Right lung (tissue), 10 donors: ENCODE measurements at places on chromosomes 5 and 9. TPM values are rescaled to one million over a fixed set of nuclear protein-coding genes. Genes with fewer than 3 reads are reported as not detected.

- DNase-seq = no peak
Observed at GRCh38 chr5:104494083-104494482, 931.5 kb upstream of the NUDT12 start.

The C9orf50 gene
- polyA plus RNA-seq = 0.52 TPM

The TAF11L10 gene
- not detected for polyA plus RNA-seq

The ARSK gene
- polyA plus RNA-seq = 18.8 TPM

DNA sequence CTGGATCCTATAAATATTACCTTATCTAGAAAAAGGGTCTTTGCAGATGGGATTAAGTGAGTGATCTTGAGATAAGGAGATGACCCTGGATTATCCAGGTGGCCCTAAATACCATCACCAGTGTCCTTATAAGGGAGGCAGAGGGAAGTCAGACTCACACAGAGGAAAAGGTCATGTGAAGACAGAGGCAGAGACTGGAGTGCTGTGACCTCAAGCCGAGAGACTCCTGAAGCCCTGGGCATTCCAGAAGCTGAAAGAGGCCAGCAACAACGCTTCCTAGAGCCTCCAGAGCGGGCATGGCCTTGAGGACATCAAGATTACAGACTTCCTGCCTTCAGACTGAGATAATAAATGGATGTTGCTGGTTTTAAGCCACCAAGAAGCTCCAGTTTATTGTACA lies 118.8 kb downstream of the ATPSCKMT start:
- DNase-seq = no peak

DNA sequence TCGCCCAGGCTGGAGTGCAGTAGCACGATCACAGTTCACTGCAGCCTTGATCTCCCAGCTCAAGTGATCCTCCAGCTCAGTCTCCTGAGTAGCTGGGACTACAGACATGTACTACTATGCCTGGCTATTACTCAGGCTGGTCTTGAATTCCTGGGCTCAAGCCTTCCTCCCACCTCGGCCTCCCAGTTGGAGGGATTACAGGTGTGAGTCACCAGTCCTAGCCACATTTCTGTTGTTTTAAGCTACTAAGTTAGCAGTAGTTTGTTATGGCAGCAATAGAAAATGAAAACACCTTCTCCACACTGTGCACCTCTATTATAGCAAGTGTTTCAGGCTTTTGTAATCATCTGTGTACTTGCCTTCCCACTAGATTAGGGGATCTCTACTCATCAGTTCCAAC lies 588.9 kb upstream of the TLE4 start:
- DNase-seq = no peak

The OTULINL gene
- 8.5 TPM for polyA plus RNA-seq

- DNase-seq = no peak
Observed at GRCh38 chr5:159982421-159983173, 26.3 kb upstream of the TTC1 start.

The NKD2 gene
- 12.0 TPM for polyA plus RNA-seq

GRCh38 chr9:93138171-93138764 lies 4.2 kb upstream of the NINJ1 start:
- DNase-seq = no peak

- DNase-seq = no peak
Observed at GRCh38 chr5:144048259-144048856, 122.1 kb downstream of the YIPF5 start.

The TXN gene
- polyA plus RNA-seq = 164 TPM

DNA sequence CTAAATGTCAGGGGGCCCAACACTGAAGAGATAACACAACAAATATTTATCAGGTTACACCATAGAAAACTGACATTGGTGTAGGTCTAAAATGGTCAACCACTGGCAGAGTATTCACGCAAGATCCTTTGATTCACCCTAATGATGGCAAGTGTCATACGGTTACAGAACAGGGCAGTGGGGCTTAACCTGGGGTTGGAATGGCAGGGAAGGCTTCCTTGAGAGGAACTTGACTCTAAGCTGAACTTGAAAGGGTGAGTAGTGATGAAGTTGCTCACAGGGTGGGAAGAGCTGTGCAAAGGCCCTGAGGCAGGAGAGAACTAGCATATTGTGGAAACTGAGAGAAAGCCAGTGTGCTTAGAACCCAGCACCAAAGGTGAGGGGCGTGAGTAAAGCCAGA lies 97.1 kb upstream of the MVB12B start:
- DNase-seq = no peak

DNA sequence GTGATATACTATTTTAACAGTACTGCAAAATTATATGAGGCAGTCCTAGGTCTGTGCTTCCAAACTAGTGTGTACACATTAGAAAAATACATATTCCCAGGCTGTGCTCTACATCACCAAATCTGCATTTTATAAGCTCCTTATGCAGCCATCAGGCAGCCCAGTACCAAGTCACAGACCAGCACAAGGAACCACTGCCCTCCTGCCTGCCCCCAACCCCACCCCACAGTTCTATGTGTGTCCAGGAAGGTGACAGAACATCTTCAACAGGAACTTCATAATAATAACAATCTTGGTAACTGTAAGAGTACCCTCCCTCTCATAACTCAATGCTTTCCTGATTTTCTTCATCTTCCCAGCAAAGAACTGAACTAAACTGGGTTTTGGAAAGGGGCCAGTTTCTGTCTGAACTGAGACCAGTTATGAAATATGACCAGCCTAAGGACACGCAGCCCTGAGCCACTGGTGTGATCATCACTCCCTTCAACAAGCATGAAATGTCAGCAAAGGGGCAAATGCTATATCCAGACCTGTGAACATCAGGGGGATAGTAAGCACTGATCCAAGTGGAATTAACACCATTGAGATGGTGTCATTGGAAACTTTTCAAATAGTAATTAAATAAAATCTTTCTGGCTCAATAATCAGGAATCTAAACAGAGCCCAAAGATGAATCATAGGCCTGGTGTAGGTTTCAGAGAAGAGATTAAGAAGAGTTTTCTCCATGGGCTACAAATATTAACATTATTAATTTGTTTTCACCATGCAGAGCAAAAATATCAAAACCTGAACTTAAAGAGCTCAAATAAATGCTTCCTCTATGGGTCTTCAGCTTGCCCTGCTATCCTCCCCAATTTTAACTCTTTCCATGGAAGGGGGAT lies 82.1 kb downstream of the DPYSL3 start:
- DNase-seq = no peak

The FCN1 gene
- polyA plus RNA-seq = 6.7 TPM

DNA sequence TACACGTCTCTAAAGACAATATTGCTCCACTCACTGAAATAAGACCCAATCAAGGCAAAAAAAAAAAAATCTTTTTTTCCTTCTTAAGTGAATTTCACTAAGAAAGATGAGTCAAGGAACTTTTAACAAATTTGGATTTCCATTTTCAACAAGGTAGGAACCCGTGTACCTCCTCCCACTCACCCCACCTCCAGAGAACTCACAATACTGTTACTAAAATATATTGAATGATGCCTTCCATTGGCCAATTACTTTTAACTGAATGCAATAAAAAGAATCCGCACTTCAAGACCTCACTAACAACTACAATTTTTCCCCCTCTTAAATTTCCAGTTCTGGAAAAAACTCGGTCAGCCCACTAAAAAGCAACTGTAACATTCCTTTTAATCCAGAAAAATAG lies 50.7 kb downstream of the FBXW11 start:
- no peak for DNase-seq

DNA sequence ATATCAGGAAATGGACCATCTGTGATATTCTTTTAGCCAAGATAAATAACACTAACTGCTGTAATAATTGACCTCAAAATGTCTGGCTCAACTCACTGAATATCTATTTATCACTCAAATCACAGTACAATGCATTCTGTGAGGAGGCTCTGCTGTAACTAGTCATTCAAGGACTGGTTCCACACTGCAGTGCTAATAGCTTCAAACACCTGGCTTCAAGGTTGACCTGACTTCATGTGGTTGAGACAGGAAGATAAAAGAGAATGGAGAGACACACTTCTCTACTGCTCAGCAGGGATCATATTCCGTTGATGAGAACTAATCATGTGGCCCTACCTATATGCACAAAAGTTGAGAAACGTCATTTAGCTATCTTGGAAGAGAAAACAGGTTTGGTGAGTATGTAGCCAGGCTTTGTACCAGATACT lies 3.4 kb upstream of the RHOBTB3 start:
- DNase-seq = no peak

DNA sequence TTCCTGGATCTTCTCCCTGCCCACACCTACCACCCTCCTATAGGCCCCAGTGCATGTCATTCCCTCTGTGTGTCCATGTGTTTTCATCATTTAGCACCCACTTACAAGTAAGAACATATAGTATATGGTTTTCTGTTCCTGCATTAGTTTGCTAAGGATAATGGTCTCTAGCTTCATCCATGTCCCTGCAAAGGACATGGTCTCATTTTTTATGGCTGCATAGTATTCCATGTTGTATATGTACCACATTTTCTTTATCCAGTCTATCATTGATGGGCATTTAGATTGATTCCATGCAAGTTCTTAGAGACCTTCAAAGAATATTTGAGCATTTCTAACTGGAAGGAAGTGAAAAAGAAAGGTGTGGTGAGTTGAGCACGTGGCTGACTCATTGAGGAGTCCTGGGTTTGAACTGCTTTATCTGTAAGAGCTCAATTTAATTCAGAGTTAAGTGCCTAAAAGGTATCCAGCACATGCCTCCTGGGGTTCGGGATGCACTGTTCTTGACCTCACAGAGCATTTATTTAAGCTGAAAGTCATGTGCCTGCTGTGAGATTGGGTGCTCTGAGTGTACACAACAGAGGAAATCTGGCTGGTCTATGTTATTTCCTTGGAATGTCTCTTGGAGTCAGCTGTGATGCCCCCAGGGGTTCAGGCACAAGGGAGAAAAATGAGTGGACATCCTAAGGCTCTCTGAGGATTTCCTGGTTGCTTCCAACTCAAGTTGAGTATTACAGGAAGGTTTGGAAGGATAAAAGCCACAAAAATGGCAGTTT lies 56.4 kb downstream of the SH3GL2 start:
- DNase-seq = no peak

The CATSPER3 gene
- polyA plus RNA-seq = 1.1 TPM

GRCh38 chr5:141608557-141608956 lies 10.2 kb downstream of the DIAPH1 start:
- DNase-seq = no peak

The ACTL7A gene
- not detected for polyA plus RNA-seq

- no peak for DNase-seq
Observed at GRCh38 chr5:148381906-148382305, 1.9 kb upstream of the FBXO38 start.

The RNF183 gene
- 0.29 TPM for polyA plus RNA-seq

- peak; percentile 10 for DNase-seq
Observed at GRCh38 chr9:132833550-132834121, 44.4 kb downstream of the AK8 start.

GRCh38 chr9:74691058-74691457 lies 193.9 kb downstream of the RORB start:
- DNase-seq = no peak

DNA sequence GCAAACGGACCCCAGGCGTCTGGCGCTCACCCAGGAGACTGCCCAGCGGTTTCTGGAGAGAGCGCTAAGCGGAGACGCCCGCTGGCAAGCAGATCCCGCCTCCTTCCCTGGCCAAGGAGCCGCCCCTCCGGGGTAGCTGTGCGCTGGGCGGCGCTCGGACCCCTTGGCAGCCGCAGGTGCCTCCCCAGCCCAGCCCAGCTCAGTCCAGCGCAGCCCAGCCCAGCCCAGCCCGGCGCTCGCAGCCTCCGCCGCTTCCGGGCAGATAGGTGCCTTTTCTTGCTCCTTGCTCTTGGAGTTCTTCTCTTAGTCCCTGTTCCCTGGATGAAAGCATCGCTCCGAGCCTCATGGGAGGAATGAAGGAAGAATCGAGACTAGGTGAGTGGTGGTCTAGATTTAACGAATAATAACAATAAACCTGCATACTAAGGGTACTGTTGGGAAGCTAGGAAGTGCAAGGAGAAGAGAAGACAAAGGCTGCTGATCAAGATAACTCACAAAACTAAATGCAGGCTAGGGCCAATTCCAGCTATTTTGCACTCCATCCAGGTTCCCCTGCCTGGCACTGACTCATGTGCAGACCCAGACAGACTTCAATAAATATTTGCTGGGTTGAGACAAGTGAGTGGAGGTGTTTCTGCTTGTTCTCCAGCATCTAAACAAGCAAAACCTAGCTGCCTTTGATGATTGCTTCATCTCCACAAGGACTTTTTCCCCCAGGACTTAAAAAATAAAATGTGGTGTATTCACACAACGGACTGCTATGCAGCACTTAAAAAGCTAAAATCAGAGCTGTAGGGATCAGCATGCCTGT lies at the start of gene STK32A:
Gene STK32A, plus strand, starts transcription at position 202 of the 811 bp plus-strand sequence. CDS start 4,609 bp downstream, outside the sequence.
- DNase-seq = peak; percentile 46

GRCh38 chr9:70117835-70118319 lies 74.2 kb downstream of the MAMDC2 start:
- DNase-seq = no peak
